ENCODE measurements at places on chromosomes 6 and 20.
A peak's percentile ranks its signal among the peaks of the same experiment; 100 is the strongest.

DNA sequence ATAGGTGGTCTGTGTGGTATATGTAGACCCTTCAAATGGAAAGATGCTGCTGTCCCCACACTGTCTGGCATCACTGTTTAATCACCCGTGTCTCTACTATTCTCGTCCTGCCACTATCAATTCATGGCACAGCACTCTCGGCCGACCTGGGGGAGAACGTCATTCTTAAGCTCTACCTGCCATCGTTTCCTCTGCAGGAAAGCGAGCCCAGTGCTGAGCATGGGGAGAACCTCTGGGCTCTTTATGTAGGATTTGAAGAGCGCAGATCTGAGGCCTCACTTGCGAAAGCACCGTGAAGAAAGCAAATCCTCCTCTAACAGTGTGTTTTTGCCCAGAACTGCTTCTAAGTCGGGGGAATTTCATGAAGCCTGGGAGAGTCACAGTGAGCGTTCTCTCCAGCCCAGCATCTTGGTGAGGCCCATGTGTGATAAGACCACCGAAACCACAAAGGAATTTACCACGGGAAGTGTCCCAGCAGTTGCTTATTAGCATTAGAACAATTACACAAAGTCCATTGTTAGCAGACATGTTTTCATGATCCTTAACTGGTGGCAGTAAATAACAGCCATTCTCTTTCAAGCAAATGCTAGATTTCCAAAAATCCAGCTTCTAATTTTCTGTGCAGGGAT is 124.3 kb downstream of the SCML4 start:
- no peak for DNase-seq

DNA sequence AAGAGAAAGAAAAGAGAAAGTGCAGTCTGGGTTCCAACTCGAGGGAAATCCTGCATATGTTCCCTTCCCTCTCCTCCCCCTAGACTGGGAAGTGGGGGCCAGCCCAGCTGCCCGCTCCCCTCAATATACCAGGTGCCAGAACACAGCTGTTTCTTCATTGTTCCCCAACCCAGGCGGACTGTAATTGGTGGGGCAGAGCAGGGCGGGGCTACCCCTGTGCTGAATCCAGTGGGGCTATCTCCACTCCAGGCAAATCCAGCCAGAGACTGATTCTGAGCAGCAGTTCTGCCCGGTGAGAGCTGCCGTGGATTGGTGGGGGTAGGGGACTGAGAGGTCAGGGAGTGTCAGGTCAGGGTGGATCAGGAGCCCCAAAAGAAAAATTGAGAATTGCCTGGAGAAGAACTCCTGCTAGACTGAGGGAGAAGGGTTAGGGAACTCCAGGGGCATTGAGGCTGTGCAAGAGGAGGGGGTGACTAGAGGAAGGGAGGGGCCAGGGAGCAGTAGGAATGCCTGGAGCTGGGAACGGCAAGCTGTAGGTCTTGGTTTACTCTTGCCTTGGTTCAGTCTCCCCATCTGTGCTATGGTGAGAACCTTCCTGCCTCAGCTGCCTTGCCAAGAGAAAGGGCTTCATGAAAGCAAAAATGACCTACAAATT is at the start of gene MYMX:
TSS of gene MYMX (plus strand) at position 250 of the 655 bp plus-strand sequence. CDS start 546 bp downstream, outside the sequence.
- no peak for DNase-seq

- DNase-seq: no peak
Observed at GRCh38 chr6:52435345-52435744, 15.2 kb downstream of the EFHC1 start.

DNA sequence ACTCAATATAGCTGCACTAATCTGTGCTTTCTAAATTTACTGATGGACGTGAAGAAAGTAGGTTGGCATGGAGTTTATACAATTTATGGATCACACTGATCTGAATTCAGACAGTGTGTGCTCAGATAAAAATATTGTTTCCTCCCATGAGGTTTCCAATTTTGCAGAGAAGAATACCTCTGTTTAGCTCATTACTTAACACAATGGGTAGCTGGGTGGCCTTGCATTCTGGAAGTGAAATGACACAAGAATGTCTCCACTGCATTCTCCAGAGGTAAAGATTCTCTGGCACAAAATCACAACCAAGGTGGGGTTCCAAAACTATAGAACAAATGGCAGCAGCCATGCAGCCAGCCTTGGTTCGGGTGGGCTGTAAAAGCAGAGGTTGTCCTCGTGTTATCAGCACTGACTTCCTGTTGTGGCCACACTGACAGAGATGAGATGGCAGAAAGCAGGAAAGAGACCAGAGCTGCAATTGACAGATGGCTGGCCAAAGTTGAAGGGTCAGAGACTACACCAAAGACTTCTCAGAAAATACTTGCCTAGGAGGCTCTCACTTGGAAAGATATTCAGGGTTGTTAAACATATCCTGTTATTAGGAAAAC is 50.2 kb downstream of the HDAC2 start:
- no peak for DNase-seq

GRCh38 chr20:41173791-41174341 is 36.5 kb downstream of the PLCG1 start:
- DNase-seq: no peak

- no peak for DNase-seq
Observed at GRCh38 chr6:146289816-146290588, 253.6 kb upstream of the RAB32 start.

DNA sequence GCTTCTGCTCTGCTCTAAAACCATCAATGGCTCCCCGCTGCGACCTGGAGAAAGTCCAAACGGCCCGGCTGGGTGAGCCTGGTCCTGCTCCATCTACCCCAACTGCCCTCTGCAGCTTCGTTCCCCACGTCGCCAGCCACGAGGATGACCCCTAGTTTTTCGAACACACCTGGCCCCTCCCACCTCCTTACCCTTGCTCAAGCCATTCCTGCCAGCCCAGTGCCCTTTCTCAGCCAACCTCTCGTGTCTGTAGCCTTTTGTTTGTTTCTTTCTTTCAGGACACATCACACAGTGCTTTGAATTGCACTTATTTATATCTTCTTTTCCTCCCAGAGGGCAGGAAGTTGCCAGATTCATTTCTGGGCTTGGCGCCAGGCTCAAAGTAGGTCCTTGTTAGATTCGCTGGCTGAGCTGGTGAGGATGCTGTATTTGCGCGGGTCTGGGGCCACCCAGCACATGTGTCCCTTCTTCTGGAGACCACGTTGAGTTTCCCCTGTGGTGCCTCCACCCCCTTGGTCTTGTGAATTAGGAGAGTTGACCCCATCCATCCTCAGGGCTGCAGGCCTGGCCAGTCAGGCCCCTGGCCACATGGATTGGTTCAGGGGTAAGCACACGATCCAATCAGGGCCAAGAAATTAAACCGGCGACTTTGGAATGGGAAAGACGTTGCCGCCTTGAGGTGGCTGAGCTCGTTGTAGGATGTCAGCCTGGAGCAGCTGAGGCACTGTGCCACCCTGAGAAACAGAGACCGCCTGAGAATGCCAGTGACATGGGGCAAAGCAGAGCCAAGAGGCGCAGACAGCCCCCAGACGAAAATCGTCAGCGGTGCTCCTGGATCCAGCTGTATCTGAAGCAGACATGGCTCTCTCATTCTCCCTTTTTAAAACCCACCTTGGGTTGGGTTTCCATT is 156.0 kb downstream of the CEBPB start:
- DNase-seq: no peak

- no peak for DNase-seq
Observed at GRCh38 chr20:60649541-60649940, 602.5 kb upstream of the CDH4 start.

DNA sequence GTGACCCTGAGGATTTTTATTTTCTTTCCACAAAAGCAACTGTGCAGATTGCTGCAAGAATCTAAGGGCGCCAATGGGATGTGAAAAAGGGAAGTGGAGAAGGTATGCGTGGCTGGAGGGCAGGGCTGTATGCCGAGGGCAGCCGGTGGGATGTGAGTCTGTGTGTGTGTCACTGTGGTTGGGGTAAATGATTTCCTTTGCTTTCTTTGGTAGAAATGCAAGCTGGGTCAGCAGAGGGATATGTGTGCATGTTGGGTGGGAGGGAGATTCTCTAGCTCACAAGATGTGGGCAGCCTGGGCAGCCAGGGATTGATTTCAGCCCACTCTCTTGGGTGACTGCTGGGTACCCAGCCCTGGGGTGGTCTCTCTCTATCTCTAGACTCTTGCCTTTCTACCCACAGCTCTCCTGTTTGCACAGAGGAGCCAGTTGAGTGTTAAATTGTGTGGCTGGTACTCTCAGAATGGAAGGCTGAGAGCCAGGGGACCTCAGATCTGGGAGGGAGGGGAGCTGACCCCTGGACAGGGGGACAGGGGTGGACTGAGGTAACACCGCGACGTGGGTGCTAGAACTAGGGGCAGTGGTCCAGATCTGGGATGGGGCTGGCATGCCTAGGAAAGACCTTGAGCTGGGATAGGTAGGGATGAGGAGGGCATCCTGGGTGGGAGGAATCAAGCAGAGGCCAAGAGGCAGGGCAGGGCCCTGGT is 136.8 kb upstream of the RNF24 start:
- no peak for DNase-seq

- DNase-seq: no peak
Observed at GRCh38 chr6:106064756-106065155, 21.4 kb upstream of the PRDM1 start.

- DNase-seq: no peak
Observed at GRCh38 chr6:36581716-36582115, 12.4 kb upstream of the SRSF3 start.

DNA sequence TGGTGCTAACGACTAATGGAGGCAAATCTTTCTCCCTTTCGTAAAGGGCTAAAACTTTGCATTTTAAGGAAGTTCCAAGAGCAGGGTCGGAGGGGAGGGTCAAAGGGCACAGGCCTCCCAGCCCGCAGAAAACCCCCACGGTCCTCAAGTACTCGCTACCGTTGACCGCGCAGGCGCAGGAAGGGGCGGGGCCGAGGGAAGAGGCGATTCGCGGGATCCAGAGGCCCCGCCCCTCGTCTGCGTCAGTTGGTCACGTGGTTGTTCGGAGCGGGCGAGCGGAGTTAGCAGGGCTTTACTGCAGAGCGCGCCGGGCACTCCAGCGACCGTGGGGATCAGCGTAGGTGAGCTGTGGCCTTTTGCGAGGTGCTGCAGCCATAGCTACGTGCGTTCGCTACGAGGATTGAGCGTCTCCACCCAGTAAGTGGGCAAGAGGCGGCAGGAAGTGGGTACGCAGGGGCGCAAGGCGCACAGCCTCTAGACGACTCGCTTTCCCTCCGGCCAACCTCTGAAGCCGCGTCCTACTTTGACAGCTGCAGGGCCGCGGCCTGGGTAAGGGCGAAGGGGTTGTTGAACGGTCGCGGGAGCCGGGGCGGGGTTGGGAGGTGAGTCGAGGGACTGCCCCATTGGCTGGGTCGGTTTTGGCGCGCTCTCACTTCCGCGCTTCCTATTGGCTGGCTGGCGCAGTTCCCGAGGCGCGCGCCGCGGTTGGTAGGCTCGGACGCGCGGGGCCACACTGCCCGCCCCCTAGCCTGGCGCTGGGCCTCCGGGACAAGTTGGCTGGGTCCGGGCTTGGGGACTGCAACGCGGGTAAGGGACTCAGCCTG is at the start of gene GMNN:
TSS of gene GMNN (plus strand) at position 242 of the 824 bp plus-strand sequence. CDS start 2,310 bp downstream, outside the sequence.
- DNase-seq: peak; percentile 96

GRCh38 chr20:40692240-40693011 is 3.4 kb upstream of the MAFB start:
- DNase-seq: no peak

DNA sequence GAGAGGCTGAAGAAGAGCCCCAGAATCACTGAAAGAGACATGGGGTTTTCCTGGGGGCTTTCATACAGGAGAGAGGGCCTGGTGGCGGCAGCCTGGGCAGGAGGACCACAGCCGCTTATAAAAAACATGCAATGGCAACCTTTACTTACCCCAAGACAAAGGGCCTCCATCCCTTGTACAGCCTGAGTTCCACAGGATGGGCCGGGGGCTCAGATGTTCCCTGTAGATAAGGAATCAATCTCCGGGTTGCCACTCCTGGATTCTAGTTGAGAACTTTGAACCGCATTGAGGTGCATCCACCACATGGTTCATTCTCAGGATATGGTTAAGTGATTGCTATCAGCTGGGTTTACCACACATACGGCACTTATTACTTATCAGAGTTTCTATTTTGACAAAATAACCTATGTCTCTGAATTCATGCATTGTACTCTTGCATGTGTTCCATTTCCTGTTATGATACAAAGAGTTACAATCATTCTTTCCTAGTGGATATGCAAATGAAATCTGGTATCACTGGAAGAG is 677.6 kb downstream of the KIF16B start:
- no peak for DNase-seq

GRCh38 chr6:34714663-34715062 is 18.1 kb upstream of the ILRUN start:
- no peak for DNase-seq

DNA sequence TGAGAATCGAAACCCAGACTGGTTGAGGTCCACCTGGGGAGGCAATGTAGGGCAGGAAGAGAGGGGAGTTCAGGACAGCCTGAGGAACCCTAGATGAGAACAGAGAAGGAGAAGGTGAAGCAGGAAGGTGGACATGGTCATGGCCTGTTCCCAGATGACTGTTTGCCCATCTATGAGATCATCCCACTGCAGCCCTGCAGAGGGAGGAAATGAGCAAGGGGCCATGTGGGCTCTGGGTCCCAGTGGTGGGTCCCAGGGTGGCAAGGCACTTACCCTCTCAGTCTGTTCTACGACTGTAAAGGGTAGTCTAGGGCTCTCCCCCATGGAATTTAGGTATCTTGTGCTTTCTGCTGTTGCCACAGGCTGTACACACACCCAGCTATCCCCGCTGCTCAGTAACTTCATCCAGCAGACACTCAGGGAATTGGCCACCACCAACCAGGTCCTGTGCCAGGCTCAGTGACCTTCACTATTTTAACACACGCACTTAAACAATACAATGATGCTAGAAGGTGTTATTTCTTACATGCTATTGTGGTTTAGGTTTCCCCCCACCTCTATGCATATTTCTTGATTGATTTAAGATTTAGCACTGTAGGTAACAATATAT is 89.8 kb downstream of the TOX2 start:
- no peak for DNase-seq

GRCh38 chr6:157659536-157660271 is 163.3 kb upstream of the SNX9 start:
- DNase-seq: no peak

- no peak for DNase-seq
Observed at GRCh38 chr6:12605888-12606345, 110.7 kb upstream of the PHACTR1 start.

GRCh38 chr6:143885116-143885515 is 20.8 kb downstream of the ZC2HC1B start:
- DNase-seq: no peak

- no peak for DNase-seq
Observed at GRCh38 chr20:22430154-22430745, 154.1 kb downstream of the FOXA2 start.

- DNase-seq: no peak
Observed at GRCh38 chr6:29809249-29809648, 18.4 kb upstream of the HLA-G start.

DNA sequence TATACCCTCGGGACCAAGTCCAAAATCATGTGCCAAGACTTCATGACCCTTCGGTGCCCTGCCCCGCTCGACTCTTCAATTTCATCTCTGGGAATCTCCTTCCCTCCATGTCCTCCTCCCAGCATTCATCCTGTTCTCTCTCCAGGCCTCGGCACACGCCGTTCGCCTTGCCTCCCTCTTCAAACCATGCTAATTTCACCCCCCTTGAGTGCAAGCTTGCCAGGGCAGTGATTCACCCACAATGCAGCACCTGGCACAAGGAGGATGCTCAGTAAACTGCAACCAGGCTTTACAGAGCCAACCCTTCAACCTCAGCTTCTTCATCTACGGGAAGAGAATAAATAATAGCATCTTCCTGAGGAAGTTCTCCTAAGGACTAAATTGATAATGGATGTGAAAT is 4.1 kb downstream of the KCNS1 start:
- DNase-seq: no peak

All from T-helper 22 cell (primary cell).